Stimulated activated CD4-positive, alpha-beta T cell treated with anti-CD3 and anti-CD28 coated beads, Interleukin-1b, Interleukin-23, amount 100 ng/mL, for 1 hour (primary cell): ENCODE measurements at places on chromosomes 1 and 21.

DNA sequence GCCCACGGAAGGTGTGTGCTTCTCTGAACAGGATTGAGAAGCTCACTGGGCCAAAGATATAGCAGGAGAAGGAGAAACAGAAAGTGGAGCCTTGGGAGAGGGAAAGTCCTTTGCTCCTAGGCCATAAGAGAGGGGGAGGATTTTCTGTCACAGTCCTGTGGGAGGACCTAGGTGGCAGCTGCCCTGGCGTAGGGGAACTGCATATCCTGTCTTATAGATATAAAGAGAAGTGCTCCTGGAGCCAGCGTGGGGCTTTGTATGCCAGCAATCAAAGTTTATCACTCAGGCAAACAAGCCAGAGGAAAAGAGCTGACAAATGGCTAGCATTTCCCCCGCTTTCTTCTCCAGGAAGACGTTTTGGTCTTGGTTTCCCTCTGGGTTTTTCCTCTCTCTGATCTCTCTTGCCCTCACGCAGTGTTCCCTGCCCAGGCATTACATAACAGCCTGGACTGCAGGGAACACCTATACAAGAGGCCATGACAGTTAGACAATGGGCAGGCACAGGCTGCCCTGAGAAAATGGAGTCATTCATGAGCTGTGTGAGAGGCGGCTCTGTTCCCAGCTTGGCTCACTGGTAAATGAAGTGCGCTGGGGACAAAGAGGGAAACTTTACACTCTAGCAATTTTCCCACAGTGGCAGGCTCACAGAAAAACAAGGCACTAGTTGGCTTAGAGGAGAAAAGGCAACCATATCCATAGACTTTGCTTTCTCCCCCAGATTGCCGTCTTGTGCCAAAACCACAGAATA lies 52.5 kb upstream of the ZNF648 start:
- DNase-seq = no peak

GRCh38 chr1:211876851-211877590 lies 46.5 kb upstream of the LPGAT1 start:
- no peak for DNase-seq

DNA sequence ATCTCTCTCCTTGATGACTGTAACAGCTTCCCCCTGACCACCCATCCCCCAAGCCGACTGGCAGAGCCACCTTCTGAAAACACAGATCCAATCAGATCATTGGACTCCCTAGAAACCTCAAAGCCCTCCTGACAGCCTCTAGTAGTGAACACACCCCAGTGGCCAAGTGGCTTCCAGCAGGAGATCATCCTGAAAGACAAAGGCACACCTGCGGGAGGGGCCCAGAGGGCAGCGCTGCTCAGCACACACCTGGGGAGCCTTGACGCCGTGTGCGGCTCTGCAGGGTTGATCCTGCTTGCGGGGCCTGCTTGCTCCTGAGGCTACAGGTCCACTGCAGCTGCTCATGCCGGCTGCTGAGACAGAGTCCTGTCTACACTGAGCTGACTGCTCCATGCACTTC lies 41.5 kb downstream of the SLC66A1 start:
- DNase-seq = no peak

DNA sequence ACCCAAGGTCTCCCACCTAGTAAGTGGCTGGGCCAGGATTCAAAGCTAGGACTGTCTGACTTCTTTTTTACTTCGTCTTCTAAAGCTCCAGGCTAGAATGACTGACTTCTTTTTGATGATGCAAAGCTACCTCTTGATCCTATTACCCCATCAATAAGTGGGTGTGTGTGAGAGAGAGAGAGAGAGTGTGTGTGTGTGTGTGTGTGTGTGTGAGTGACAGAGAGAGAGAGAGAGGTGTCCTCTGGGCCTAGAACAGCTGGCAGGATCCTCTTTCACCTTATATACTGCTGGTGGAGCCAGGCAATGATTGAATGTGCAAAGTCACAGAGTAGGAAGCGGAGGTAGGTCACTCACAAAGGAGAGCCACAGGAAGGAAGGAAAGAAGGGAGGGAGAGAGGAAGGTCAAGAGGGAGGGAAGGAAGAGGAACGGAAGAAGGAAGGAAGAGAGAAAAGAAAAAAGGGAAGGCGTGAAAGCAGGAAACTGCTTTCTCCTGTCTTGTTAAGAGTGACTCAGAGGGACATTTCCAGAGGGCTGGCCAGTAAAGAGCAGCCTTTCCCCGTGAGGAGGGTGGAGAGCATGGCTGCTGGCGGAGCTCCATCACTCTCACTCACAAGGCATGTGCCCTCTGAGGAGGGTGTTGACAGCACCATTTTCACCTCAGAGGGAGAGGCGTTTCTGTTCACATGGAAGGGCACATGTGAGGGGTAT lies 68.9 kb downstream of the CDC7 start:
- DNase-seq = no peak

DNA sequence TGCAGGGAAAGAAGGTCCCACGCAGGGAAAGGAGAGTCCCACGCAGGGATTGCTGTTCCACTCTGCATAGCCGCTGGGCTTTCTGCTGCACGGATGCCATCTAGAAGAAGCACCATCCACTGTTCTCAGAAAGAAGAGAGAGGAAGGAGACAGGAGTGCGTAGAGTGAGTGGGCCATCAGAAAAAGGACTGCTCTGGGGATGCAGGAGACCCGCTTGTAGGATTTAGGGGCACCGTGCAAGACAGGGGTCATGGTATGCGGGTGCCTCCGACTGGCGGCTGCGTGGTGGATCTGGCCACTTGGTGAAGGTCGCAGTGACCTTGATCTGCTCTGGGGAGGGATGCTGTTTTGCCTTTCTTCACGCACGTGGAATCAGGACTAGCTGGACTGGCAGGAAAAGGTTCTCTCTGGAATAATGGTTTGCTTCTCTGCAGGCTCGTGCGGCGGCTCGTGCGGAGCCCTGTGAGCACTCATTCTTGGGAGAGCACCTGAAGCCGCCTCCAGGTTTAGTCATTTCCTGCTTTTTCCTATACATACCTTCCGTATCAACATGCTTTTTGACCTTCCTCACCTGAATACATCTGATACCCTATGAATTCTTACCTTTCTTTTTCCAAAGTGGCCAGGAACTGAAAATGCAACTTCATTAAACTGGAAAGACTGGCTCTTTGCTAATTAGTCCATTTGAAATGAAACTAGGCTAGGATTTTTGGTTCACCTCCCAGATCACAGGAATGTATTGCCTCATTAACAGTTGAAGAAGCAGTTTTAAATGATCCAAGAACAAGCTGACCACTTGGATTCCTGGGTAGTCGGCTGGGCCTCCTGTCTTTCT lies 181.6 kb downstream of the KIF26B start:
- no peak for DNase-seq

GRCh38 chr1:206631085-206631509 lies 4.2 kb upstream of the DYRK3 start:
- DNase-seq = no peak

DNA sequence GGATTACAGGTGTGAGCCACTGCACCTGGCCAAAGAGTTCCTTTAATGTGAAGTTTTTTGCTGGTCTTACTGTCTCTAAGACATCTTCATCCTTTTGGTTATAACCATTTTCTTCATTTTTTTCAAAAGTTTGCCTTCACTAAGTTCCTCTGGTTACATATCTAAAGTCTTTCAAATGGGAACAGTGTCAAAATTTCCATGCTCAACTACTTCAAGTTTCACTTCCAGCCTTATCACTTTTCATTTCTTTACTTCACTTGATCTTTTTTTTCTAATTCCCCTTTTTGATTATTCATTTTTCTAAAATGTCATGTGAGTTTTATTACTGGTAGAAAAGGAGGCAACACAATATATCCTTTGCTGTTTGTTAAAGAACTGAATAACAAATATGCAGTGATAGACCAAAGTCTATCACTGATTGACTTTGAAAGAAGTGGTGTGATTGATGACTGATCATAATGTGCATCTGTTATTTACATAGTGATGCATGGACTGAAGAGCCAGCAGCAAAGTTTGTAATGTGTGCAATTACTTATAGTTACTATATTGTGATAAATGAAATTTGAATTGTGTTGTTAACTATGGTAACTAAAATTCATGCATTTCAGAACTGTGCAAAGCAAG lies 16.0 kb upstream of the ZFYVE9 start:
- no peak for DNase-seq

GRCh38 chr1:163094589-163094988 lies 25.4 kb downstream of the RGS4 start:
- no peak for DNase-seq

GRCh38 chr21:28822486-28823335 lies 170.0 kb downstream of the LTN1 start:
- DNase-seq = no peak

DNA sequence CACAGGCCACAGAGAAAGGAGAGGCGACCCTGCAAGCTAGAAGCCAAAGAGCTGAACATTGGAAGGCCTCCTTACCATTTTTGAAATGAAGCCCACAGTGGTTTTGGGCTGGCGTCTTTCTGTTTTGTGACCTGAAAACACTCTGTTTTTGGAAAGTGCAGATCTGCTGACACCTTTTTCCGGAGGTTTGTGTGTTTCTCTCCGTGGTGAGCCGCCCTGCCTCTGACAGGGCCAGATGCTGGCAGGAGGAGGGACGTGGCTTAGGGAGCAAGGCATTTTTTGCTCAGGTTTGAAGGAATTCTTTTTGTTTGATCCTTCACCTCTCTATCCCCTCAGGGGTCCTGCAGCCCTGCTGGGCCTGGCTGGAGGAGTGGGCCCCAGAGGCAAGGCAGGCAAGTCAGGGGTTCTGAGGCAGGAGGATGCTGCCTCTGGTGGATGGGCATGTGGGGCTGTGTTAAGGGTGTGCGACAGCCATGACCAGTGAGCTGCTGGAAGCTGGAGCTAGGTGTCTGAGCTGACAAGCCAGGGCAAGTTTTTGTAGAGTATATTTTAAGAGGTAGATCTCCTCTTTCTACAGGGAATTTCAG lies 133.8 kb downstream of the CAMTA1 start:
- DNase-seq = no peak

GRCh38 chr1:3245768-3246167 lies 176.8 kb downstream of the PRDM16 start:
- DNase-seq = no peak

DNA sequence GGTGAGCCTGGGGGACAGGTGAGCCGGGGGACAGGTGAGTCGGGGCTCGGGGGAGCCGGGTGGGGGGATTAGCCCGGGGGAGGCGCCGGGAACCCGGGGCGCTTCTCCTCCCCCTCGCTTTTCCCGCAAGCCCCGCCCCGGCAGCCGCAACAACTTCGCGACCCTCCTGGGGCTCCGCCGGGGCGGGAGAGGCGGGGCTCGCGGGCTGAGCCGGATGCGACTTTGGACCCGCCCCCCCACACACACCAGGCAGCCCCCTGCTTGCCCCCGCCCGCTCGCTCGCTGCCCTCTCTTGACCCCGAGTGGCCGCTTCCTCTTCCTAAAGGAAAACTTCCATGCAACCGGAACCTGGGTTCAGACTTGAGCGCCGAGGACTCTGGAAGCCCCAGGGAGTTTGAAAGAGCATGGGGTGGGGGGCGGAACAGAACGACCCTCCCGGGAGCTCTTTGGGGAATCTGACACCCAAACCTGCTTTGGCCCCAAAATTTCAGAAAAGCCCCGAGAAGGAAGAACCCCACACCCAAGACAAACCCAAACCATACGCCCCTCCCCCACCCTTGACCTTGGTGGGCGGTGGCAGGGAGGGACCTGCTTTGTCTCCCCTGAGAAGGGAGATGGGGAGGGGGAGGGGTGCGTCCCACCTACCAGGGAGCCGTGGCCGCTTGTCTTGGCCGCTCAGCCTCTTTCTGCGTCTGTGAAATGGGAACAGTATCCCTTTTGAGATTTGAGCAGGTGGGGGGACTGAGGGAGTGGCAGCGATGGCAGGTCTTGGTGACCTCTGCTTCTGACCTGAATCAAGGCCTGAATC lies 550 bp downstream of the ARHGEF16 start:
- DNase-seq = no peak

GRCh38 chr1:30515755-30516484 lies 207.5 kb downstream of the MATN1 start:
- no peak for DNase-seq

- DNase-seq = no peak
Measured at GRCh38 chr1:232472485-232473041, 157.4 kb downstream of the SIPA1L2 start.

DNA sequence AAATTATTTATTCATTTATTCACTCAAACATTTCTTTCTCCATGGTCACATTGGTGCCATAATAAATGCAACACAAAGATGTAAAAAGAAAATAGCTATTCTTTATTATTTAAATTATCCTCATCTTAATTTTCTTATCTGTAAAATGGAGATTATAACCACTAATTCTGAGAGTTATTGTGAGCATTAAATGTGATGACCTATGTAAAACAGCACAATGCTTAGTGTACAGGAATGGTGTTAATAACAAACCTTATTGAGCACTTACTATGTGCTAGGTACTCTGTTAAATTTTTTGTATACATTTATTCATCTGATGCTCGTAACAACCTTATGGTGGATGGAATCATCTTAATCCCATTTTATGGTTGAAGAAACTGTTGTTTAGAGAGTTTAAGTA lies 84.6 kb downstream of the NTMT2 start:
- DNase-seq = no peak

DNA sequence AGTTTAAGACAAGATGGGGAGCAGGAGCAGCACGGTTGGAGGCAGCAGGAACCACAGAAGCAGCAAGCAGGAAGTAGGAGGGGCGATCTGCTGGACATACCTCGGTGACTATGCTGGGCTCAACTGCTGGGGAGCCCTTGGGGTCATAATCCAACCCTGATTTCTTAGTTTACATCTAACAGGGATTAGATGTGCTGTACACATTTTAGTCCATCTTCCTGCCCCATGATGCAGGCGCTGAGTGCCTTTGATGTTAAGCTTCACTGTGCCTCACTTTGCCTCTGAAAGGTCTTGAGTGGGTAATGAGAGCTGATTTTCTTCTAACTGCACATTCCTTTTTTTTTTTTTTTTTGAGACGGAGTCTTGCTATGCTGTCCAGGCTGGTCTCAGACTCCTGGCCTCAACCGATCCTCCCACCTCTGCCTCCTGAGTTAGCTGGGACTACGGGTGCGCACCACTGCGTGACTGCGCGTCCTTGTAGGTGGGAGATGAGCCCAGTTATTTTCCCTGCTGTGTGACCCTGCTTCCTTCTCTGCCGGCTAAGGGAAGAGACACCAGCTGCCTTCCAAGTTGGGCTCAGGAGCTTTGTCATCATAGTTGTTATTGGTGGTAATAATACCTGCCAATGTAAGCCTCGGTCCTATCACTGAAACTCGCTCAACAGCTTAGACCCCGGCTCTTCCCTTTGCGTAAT lies 1.1 kb upstream of the RCAN3 start:
- no peak for DNase-seq

DNA sequence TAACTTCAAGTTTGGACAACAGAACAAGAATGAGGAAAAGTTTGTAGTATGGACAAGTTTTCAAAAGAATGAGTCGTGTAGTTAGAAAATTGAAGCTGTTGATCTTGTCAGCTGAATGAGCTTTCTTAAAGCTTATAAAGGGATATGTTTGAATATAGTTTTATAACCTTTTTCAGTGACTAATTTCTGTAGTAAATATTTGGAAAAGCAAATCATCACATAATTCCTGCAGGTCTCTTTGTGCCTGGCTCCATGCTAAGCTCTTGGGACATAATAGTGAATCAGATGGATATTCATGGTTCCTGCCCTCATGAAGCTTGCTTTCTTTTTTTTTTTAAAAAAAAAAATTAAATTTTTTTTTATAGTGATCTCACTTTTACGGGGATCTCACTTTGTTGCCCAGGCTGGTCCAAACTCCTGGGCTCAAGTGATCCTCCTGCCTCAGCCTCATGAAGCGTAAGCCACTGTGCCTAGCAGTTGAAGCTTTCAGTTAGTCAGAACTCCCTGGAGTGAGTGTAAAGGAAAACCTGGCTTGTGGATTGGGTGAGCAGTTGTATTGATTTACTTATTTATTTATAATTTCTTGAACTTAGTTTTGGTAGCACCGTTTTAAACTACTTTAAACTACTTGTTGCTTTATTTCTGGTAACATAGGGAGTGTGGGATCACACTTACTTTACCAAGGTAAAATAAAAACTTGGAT lies 15.5 kb downstream of the DYRK1A start:
- no peak for DNase-seq

GRCh38 chr1:173128742-173129141 lies 78.0 kb upstream of the TNFSF18 start:
- no peak for DNase-seq
